ENCODE measurements at places on chromosomes 11 and 22.

DNA sequence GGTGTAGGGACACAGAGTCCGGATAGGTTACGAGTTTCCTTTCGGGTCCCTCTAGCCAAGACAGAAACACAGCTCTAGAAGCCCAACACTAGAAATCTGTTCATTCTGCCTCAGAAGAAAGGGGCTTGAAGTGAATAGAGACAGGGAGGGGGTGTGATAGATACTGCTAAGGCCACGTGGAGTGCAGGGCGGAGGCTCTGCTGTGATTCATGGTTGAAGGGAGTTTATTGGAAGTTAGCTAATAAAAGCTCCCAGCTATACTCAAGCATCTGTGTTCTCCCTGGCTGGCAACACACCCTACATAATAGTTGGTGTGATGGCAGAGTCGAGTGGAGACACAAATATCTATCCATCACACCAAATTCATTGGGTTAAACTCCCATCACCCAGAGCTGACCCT lies 337.4 kb downstream of the CADM1 start:
- no peak for DNase-seq

GRCh38 chr11:2138068-2138430 lies 1.1 kb downstream of the IGF2 start:
- no peak for DNase-seq

DNA sequence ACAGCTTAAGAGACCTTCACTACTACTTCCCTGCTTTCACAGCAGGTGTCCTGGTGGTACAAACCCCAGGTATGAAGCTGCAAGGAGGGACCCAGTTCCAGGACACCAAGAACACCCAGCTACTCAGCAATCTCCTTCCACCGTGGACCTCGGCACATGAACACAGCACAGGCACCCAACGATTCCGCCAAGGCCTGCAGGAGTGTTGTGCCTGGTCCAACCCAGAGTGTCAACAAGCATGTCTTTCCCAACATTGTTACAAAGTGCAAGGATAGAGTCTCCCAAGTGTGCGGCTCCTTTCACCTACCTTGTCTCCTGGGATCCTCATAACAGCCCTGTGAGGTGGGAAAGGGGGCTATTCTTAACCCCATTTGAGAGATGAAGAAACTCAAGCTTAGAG lies 11.8 kb downstream of the PATZ1 start:
- DNase-seq, result no peak

DNA sequence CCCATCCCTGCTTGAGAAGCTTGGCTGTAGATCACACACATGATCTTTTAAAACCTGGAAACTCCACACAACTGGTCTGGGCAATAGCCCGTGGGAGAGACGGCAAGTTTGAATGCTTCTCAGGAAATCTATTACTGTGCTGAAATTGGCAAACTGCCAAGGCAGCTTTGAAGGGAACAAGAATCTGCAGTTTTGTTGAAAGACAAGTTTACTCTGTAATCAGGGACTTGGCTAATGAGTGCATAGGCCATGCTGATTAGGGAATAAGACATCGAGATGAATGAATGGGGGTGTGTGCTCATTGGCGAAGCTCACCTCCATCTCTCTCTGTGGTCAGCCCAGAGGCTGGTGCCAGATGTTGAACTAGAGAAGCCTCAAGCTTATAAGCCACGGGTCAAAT lies 218.8 kb downstream of the HIPK3 start:
- no peak for DNase-seq

- DNase-seq, result no peak
These were observed 43.4 kb downstream of the PDHX start for GRCh38 chr11:34959770-34960169.

DNA sequence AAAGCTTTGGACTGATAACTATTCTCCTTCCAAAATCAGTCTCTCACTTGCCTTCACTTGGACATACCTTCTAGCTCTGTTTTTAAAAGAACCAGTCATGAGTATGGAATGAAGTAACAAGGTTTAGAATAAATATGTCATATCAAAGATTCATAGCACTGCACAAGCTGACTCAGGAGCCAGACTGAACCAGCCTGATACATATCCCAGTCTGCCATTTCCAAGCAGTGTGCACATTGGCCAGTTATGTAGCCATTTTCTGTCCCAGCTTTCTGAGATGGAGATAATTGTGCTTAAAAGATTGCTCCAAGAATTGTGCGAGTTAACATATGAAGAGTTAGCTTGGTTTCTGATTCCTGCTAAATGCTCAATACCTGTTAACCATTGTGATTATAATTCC lies 311.3 kb downstream of the C11orf87 start:
- no peak for DNase-seq

GRCh38 chr11:8340296-8340695 lies 76.6 kb upstream of the LMO1 start:
- DNase-seq, result no peak

DNA sequence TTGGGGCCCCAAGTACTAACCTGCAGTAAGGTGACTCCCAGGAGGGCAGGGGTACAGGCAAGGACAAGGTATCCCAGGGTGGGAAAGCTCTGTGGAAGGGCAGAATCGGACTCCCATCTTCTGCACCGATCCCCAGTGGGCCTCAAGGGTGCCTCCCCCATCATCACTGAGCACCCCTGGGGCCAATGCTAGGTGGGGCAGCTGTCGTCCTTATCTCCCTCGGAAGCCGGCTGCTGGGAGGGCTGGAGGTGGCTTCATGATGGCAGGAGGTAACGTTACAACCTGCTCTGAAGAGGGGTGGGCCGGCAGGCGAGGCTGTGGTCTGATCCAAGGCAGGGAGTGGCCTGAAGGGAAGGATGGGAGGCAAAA lies 87.6 kb upstream of the LINC01488 start:
- DNase-seq, result no peak

GRCh38 chr11:77130763-77131513 lies 2.9 kb downstream of the MYO7A start:
- no peak for DNase-seq

- DNase-seq, result no peak
These were observed 113.6 kb upstream of the SOX6 start for GRCh38 chr11:16469968-16470367.

DNA sequence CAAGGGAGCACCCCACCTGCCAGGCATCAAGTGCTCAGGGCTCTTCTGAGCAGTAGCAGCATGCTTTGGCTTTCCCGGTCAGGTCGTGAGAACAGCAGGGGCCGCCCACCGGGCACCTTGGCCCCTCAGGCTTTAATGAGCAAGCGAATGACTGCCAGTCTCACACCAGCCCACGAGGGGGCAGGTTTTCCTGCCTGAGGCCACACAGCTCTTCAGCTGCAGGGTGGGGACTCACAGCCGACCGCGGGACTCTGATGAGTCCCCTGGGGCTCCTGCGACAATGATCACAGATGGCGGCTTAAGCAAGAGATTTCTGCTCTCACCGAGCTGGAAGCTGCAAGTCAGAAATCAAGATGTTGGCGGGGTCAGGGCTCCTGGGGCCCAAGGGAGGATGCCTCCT lies 14.3 kb upstream of the FGF19 start:
- no peak for DNase-seq

- no peak for DNase-seq
These were observed 77.2 kb downstream of the KCNQ1 start for GRCh38 chr11:2521733-2522630.

DNA sequence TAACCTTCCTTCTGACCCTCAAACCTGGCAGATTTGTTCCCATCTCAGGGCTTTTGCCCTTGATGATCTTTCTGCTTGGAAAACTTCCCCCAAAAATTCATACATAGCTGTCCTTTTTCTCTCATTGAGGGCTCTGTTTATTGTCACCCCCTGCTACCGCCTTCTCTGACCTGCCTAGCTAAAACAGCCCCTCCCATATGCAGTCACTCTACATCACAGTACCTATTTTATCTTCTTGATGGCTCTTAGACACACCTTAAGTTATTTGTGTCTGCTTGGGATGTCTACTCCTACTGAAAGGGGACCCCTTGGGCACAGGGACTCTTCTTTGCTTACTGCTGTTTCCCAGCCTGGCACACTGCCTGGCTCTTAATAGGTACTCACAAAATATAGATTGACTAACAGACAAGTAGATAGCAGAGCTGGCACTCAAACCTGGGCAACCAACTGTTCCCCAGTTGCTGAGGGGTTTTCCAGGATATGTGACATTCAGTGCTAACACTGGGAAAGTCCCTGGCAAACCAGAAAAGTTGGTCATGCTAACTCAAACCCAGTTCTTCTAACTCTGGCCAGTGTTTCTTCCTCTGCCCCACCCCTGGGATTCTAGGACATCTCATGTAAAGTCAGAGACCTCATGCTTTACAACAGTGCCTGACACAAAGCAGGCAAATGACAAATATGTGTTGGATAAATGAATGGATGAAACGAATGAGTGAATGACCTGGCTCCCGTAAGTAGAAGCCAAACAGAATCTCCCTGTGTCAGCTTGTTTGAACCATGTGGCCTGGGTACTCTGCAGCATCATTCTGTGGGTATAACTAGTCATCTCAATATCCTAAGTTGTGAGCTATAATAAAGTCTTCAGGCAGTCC lies 19.8 kb upstream of the FJX1 start:
- peak; percentile 50 for DNase-seq

- DNase-seq, result no peak
These were observed 4.8 kb upstream of the FBXO7 start for GRCh38 chr22:32469799-32470212.

GRCh38 chr11:1343391-1344055 lies 34.1 kb upstream of the TOLLIP start:
- no peak for DNase-seq

- DNase-seq, result peak; percentile 19
These were observed 516 bp upstream of the SERPINH1 start for GRCh38 chr11:75561426-75562047.

- no peak for DNase-seq
These were observed 4.8 kb upstream of the CHRM1 start for GRCh38 chr11:62925745-62926679.

DNA sequence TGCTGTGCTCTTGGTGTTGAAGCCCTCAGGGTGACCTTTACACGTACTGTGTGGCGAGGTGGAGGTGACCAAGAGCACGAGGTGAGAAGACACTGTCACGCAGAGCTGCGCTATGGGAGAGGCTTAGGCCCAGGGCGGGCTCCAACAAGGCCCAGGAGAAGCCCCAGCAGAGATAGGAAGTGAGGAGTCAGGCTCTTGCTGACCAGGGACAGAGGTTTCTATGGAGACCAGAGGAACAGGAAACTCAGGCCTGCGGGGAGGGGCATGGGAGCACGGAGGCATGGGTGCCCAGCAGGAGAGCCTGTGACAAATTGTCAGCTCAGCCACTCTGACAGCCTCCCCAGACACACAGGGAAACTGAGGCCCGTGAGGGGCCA lies 15.8 kb downstream of the DGKZ start:
- no peak for DNase-seq

DNA sequence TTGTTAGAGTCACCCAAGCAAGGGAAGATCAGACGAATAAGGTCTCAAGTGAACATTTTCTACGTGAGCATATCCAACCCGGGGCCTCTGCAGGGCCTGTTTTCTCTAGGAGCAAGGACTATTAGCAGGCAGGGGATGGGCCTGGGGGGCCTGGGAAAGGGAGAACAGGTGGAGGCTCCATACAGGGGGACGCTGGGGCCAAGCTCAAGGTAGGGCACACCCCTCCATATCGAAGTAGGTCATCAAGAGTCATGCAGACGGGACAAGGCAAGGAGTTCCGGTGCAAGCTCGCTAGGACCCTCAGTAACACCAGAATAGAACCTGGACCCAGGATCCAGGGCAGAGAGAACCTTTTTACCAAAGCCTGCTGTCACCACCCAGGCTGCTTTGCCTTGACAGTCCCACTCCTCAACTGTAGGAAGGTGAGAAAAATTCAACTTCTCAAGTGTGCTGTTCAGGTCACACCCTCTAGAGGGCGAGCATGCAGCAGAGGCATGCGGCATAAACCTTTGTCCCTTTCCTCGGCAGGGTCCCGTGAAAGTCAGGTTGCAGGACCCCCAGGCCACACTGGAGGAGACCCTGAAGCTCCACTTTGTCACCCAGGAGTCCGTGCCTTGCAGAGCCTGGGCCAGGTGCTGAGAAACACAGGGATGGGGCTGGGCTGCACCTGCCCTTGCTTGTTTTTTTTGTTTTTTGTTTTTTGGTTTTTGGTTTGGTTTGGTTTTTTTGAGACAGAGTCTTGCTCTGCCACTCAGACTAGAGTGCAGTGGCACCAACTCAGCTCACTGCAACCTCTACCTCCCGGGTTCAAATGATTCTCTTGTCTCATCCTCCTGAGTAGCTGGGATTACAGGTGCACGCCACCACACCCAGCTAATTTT lies 8.6 kb upstream of the APOBEC3B start:
- DNase-seq, result peak; percentile 45

DNA sequence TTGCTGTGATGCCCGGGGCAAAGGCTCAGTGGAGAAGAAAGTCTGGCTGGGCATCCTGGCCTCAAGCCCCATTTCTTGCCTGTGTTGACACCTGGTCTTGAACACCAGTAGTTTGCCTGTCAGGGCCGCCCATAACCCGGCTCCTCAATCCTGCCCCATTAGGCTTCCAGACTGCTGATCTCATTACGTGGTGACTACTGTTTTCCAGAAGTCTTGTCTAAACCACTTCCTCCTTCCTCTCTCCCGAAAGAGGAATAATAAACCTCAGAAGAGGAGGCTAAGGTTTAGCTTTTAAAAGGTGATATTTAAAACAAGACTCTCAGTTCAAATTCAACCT lies 97.7 kb downstream of the CD44 start:
- DNase-seq, result no peak

DNA sequence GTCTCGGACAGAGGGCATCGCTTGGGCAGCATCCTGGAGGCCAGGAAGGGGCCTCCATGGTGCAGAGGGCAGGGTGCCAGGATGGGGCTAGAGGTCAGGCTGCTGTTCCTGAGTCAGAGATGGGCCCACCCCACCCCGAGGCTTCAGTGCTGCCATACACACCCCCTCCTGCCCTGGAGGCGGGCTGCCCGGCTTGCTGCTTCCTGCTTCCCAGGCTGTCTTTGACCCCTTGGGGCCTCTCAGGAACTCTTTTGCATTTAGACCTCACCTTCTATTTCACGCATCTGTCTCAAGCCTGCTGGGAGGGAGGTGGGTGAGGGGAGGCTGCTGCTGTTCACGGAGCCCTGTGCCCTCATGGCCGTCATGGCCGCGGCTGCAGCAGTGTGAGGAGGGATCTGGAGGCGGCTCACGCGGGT lies 6.6 kb upstream of the GRAMD4 start:
- peak; percentile 14 for DNase-seq

DNA sequence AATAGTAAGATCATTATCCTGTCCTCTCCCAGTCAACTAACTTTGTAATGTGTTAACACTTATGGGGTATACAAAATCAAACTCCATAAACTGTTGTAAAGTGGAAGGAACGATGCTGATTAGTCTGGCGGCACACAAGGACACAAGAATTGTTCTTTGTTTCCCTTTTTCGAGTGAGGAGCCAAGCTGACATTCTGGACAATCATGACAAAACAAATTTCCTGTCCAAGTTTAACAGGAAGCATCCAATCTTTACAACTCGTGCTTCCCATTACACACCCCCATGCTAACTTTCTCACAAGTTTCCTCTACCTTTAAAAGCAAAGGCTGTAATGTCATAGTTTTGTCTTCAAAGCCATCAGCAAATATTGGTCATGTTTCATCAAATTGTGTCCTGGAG lies 20.4 kb upstream of the LDLRAD3 start:
- DNase-seq, result no peak

Measured in stimulated activated effector memory CD8-positive, alpha-beta T cell treated with anti-CD3 and anti-CD28 coated beads, Interleukin-12 subunit alpha, Interleukin-12 subunit beta, amount 100 ng/mL, for 72 hours (primary cell).